H1 (cell line): ENCODE measurements at places on chromosomes 6 and 20.

DNA sequence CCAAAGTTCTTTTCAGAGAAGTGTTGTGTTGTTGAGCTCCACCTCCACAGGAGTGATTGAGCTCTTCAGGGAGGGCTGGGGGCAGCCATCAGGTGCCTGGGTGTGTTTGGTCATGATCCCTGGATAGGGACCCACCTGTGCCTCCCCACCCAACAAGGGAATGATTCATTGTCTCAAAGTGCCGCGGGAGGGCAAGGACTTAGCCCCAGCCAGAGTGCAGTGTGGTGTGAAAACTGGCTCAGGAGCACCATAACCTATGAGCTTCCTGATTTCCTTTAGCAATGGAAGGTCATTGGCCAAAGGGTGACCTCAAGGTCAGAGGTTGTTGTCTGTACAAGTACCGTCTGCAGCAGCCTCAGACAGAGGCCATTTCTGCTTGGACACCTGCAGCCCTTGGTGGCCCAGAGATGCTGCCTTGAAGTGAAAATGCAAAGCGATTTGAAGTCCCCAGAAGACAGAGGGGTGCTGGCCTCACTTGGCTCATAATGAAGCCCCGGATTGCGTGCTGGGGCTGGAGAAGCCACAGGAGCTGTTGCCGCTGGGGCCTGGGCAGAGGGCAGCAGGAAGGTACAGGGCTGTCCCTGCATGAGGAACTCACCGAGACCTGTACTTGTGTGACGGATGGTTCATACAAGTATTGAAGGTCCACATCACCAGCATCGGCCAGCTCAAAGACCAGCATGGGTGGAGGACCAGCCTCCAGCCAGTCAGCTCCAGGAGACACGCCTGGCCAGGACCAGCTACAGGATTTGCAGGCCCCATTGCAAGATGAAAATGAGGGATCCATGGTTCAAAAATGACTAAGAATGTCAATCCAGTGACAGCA is 100.6 kb upstream of the DUSP22 start:
- H3K27ac ChIP-seq, result no peak overlapping the region
- DNase-seq, result no peak
- no peaks in the 10 kb centered on the region for H3K27me3 ChIP-seq
- H3K4me3 ChIP-seq, result no peak overlapping the region
- H3K4me1 ChIP-seq, result no peaks in the 10 kb centered on the region

DNA sequence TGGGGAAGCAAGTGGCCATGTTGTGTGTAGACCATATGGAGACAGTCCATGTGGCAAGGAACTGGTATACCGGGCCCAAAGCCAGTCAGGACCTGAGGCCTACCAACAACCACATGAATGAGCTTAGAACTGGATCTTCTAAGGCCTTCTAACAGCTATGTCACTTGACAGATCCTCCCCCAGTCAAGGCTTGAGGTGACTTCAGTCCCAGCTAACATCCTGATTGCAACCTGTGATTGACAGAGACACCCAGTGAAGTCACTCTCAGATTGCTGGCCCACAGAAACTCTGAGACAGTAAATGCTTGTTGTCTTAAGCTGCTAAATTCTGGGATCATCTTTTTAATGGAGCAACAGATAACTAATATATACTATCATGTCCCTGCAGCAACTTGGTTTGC is 32.9 kb downstream of the AHI1 start:
- H3K27me3 ChIP-seq, result no peaks in the 10 kb centered on the region
- DNase-seq, result no peak
- no peaks in the 10 kb centered on the region for H3K4me1 ChIP-seq
- H3K4me3 ChIP-seq, result no peak overlapping the region
- no peaks in the 10 kb centered on the region for H3K36me3 ChIP-seq

- no peak overlapping the region for H3K27ac ChIP-seq
- H3K4me3 ChIP-seq, result no peak overlapping the region
- H3K4me1 ChIP-seq, result no peaks in the 10 kb centered on the region
- no peaks in the 10 kb centered on the region for H3K36me3 ChIP-seq
Measured at GRCh38 chr6:52788478-52788877, 15.1 kb downstream of the GSTA1 start.

GRCh38 chr6:167825332-167826229 is 1.1 kb upstream of the AFDN start:
- no peaks in the 10 kb centered on the region for H3K4me1 ChIP-seq
- peak overlapping the region; percentile 97 for H3K4me3 ChIP-seq
- H3K27ac ChIP-seq, result peak overlapping the region; percentile 55; the same call in 1 of the 2 replicates
- no peaks in the 10 kb centered on the region; the same call in 1 of the 2 replicates for H3K27me3 ChIP-seq

GRCh38 chr20:44035924-44036323 is 121.3 kb downstream of the TOX2 start:
- H3K4me3 ChIP-seq, result no peak overlapping the region
- H3K27me3 ChIP-seq, result no peaks in the 10 kb centered on the region
- no peaks in the 10 kb centered on the region for H3K36me3 ChIP-seq
- no peaks in the 10 kb centered on the region for H3K4me1 ChIP-seq
- H3K27ac ChIP-seq, result no peak overlapping the region

DNA sequence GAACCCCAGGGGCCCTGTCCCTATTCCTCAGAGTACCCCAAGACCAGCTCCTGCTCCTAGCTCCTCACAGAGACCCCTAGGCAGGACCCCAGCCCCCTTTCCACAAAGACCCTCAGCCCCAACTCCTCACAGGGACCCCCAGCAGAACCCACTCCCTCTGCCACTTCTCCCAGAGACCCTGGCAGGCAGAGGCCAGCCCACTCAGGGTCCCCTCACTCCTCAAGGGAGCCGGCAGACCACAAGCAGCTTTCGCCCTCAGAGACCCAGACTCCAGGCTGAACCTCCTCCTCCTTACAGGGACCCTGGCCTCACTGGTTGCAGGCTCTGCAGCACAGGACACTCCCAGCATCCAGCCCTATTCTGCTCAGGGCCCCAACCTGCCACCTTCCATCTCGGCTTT is 575 bp downstream of the SLC44A4 start:
- no peak for DNase-seq
- no peak overlapping the region for H3K4me3 ChIP-seq
- H3K27me3 ChIP-seq, result no peaks in the 10 kb centered on the region
- H3K4me1 ChIP-seq, result peaks cover 11% of the 10 kb centered on the region; the same call in 1 of the 2 replicates
